Dermis lymphatic vessel endothelial cell (primary cell): ENCODE measurements at places on chromosomes 13 and 19. TPM values are rescaled to one million over a fixed set of nuclear protein-coding genes. Genes with fewer than 3 reads are reported as not detected.

ZNF260 gene
- 20.8 and 21.9 TPM in 2 replicates for total RNA-seq

PDX1 gene
- total RNA-seq, result not detected in 2 replicates

NUFIP1 gene
- total RNA-seq, result 1.3 and 2.0 TPM in 2 replicates

FFAR2 gene
- not detected in 2 replicates for total RNA-seq

ADM5 gene
- total RNA-seq, result 0.22 and 0.52 TPM in 2 replicates

CYSLTR2 gene
- total RNA-seq, result not detected in 2 replicates

TSKS gene
- total RNA-seq, result under 0.01 TPM in 2 replicates

CPB2 gene
- not detected in 2 replicates for total RNA-seq

ZNF17 gene
- total RNA-seq, result 11.5 and 13.0 TPM in 2 replicates

CABP5 gene
- total RNA-seq, result not detected in 2 replicates

ELSPBP1 gene
- not detected in 2 replicates for total RNA-seq

F7 gene
- not detected in 2 replicates for total RNA-seq

STK11 gene
- 80.6 and 90.6 TPM in 2 replicates for total RNA-seq

LIN7B gene
- total RNA-seq, result 1.2 and 2.8 TPM in 2 replicates

ANKRD24 gene
- total RNA-seq, result 0.11 and 0.17 TPM in 2 replicates

SLITRK6 gene
- total RNA-seq, result not detected in 2 replicates

LTBP4 gene
- total RNA-seq, result 19.9 and 21.7 TPM in 2 replicates

CEACAM20 gene
- not detected in 2 replicates for total RNA-seq

TBXA2R gene
- total RNA-seq, result 1.8 and 2.6 TPM in 2 replicates

PLD3 gene
- total RNA-seq, result 123 and 175 TPM in 2 replicates

PRODH2 gene
- not detected in 2 replicates for total RNA-seq

KIRREL2 gene
- not detected in 2 replicates for total RNA-seq

ZNF417 gene
- 11.5 and 13.2 TPM in 2 replicates for total RNA-seq

SSBP4 gene
- 32.9 and 36.8 TPM in 2 replicates for total RNA-seq

FCHO1 gene
- 0.22 and 0.43 TPM in 2 replicates for total RNA-seq

CACNG6 gene
- total RNA-seq, result 0.54 and 0.69 TPM in 2 replicates

LRRC25 gene
- not detected in 2 replicates for total RNA-seq

ZNF878 gene
- total RNA-seq, result 0.11 and 0.26 TPM in 2 replicates

EDDM13 gene
- total RNA-seq, result 1.4 and 3.7 TPM in 2 replicates

ATP1A3 gene
- total RNA-seq, result not detected in 2 replicates
